Activated CD4-positive, alpha-beta T cell treated with anti-CD3 and anti-CD28 coated beads, Interleukin-2, amount 10 ng/mL, durations not matched to agents 7 days and 5 days (primary cell): ENCODE measurements at places on chromosomes 12 and 14. TPM values are rescaled to one million over a fixed set of nuclear protein-coding genes. Genes with fewer than 3 reads are reported as not detected.

Gene NEUROD4
- not detected for total RNA-seq

Gene WSB2
- 44.3 TPM for total RNA-seq

Gene PIANP
- not detected for total RNA-seq

Gene TDRD9
- total RNA-seq: 0.62 TPM

Gene TAS2R8
- total RNA-seq: not detected

Gene GPR65
- 17.9 TPM for total RNA-seq

Gene PTPN6
- 346 TPM for total RNA-seq

Gene HIP1R
- 30.7 TPM for total RNA-seq

Gene MAP3K9
- 4.8 TPM for total RNA-seq

Gene MGST1
- not detected for total RNA-seq

Gene SERPINA12
- total RNA-seq: not detected

Gene SLC17A8
- not detected for total RNA-seq

Gene OTX2
- total RNA-seq: not detected

Gene COCH
- 0.10 TPM for total RNA-seq

Gene GSC
- total RNA-seq: not detected

Gene TNS2
- total RNA-seq: 0.92 TPM

Gene PPP1R1A
- not detected for total RNA-seq

Gene KRT4
- total RNA-seq: not detected

Gene ANG
- total RNA-seq: 0.89 TPM

Gene CPNE6
- total RNA-seq: not detected
